ENCODE measurements at places on chromosomes 4 and X.

DNA sequence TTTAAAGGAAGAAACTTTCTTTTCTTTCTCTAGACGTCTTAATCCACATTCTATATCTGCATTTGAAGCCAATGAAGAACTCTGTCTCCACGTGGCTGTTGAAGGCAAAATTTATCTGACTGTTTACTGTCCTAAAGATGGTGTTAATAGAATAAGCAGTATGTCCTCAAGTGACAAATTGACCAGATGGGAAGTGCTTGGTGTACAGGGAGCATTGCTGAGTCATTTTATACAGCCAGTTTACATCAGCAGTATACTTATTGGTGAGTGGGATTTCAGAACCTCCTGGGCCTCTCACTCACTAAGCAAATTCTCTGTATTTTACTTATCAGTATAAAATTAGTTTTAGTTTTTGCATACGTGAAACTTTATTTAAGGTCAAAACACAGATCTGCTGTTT is 33.7 kb downstream of the ADAD1 start:
- DNase-seq, result no peak

- DNase-seq, result no peak
Observed at GRCh38 chrX:138058931-138059330, 493.0 kb downstream of the ZIC3 start.

DNA sequence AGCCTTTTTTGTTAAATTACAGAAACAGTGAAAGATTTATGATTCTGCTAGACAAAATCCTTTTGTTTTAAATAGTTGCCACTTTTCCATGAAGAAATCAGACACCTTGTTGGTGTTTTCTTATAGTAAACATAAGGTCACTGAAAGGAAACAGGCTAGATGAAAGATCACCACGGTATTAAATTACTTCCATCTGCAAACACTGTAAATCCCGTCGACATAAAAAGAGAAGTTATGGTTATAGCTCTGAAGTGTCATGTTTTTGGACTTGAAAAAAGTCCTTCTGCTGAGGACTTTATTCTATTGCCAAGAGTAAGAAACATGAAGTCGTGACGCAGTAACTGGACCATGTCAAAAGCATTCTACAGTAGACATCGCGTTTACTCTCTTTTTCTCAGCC is 567.6 kb upstream of the SLIT2 start:
- no peak for DNase-seq

DNA sequence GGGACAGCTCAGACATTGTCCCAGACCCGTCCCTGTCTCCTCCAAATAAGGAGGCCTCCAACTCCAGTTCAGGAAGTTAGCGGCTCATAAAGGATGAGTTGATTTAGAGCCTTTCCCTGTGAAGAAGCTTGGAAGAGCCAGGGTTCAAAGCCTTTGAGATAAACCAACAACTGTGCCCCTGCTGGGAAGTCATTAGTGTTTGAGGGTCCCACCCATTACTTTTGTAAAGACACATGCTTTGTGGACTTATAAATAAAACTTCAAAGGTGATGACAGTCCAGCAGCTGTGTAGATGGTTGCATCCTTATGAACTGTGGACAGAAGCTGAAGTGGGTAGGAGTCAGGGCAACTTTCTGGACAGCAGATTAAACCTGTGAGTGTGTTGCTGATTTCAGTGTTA is 86.0 kb upstream of the PGRMC2 start:
- DNase-seq, result no peak

DNA sequence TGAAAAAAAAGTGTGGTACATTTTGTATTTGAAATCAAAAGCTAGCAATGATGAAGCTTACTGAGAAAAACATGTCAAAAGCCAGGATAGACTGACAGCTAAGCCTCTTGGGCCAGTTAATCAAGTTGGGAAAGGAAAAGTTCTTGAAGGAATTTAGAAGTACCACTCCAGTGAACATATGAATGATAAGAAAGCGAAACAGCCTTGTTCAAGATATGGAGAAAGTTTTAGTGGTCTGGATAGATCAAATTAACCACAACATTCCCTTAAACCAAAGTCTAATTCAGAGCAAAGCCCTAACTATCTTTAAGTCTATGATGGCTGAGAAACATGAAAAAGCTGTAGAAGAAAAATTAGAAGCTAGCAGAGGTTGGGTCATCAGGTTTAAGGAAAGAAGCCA is 268.3 kb downstream of the PDHA2 start:
- DNase-seq, result no peak

GRCh38 chr4:42050516-42051249 is 60.4 kb downstream of the SLC30A9 start:
- no peak for DNase-seq

DNA sequence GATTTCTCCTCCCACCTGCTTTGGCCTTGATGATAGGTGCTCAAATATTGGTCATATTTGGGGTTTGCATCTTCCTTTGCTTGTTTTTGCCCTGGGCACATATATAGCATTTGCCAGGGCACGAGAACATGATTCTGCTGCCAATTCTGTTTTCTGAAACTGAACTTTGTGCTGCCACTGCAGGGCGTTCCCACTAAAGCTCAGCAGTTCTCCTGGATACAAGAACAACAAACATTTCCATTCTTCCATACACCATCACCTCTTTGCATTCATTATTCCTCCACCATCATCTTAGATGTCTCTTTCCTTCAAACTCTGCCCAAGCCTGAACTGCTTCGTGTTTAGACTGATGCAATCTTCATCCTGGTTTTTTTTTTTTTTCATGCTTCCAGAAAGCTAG is 36.3 kb upstream of the GATB start:
- no peak for DNase-seq

GRCh38 chr4:170374770-170375169 is 285.0 kb upstream of the AADAT start:
- DNase-seq, result no peak

- DNase-seq, result no peak
Observed at GRCh38 chrX:38923451-38923969, 122.3 kb downstream of the MID1IP1 start.

DNA sequence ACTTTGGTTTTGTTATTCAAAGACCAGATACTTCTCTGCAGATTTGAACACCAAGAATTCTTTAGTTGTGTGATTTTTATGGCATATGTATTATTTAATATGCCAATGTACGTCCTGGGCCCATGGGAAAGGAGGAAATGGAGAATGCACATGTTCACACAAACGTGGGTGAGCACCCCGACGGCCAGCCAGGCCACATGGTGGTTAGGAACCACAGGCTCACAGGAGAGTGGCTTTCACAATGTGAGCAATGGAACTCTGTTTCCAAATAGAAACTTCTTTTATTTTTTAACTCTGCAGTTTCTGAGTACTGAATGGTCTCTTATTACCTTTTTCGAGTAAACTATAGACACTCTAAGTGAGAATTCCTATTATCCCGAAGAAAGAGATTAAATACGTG is 58.0 kb upstream of the UNC5C start:
- no peak for DNase-seq

- no peak for DNase-seq
Observed at GRCh38 chrX:46381630-46382029, 163.6 kb downstream of the ZNF674 start.

- no peak for DNase-seq
Observed at GRCh38 chrX:69016293-69016941, 148.8 kb downstream of the PJA1 start.

DNA sequence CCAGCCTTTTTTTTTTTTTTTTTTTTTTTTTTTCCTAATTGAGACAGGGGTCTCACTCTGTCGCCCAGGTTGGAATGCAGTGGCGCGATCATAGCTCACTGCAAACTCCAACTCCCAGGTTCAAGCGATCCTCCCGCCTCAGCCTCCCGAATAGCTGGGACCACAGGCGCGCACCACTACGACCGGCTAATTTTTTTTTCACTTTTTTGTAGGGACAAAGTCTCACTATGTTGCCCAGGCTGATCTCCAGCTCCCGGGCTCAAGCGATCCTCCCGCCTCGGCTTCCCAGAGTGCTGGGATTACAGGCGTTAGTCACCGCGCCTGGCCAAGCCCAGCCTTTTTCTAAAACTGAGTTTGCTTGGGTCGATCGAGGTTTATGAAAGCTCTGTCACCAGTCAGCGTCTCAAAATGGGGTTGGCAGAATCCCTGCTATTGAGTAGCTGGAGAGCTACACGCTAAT is 1.3 kb upstream of the OTUD5 start:
- peak; percentile 52 for DNase-seq

DNA sequence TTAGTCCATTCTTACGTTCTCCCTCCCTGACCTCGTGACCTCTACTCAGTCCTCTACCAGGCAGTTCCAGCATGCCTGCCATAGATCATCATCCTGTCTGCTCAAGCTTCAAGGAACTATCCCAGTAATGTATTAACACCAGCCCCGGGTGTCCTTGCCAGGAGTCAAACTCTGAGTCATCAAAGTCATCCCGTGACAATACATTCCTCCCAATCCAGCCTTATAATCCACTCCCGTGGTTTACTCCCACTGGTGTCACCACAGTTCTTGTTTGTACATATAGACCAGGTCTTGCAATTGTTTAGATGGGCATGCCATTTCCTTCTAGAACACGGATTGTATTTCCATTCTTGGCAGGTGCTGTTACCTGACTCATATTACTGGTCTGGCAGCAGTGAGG is 68.7 kb upstream of the TAB3 start:
- DNase-seq, result no peak

- DNase-seq, result no peak
Observed at GRCh38 chr4:38620065-38620464, 43.9 kb upstream of the KLF3 start.

DNA sequence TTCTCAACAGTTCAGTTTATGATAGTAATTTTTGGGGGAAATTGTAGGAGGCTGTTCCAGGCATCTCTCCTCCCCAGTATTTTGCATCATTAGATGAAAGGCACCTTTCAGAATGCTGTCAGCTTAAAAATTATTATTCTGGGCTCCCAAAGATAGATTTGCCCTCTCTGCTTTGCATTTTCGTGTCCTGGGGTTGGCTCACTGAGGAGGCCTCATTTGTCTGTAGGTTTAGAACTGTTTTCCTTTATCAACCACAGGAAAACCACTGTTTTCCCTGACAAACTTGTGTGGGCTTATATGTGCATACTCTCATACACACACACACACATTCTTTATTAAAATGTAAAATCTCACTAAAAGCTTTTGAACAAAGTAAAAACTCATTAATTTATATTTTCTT is 197.2 kb upstream of the VCX3A start:
- DNase-seq, result no peak

GRCh38 chr4:160848901-160849760 is 1314.7 kb downstream of the FSTL5 start:
- DNase-seq, result no peak

DNA sequence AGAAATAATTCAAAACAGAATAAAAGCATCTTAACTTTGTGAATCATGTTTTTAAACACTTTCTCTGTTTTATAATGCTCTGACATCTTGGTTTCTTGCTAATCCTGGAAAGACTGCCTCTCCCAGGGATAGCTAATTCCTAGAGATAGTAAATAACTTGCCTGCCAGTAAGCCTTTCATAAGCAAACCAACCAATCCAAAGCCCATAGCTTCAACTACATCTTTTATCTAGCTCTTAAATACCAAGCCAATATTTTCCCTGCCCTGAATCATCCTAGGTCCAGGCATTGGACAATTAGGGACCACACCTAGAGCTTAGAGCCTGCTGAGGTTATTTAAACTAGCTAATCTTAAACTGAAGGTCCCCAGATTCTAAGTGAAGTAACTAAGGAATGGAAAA is 223.7 kb upstream of the DIPK2B start:
- DNase-seq, result no peak

- DNase-seq, result no peak
Observed at GRCh38 chr4:58272311-58272710, 1162.1 kb upstream of the IGFBP7 start.

DNA sequence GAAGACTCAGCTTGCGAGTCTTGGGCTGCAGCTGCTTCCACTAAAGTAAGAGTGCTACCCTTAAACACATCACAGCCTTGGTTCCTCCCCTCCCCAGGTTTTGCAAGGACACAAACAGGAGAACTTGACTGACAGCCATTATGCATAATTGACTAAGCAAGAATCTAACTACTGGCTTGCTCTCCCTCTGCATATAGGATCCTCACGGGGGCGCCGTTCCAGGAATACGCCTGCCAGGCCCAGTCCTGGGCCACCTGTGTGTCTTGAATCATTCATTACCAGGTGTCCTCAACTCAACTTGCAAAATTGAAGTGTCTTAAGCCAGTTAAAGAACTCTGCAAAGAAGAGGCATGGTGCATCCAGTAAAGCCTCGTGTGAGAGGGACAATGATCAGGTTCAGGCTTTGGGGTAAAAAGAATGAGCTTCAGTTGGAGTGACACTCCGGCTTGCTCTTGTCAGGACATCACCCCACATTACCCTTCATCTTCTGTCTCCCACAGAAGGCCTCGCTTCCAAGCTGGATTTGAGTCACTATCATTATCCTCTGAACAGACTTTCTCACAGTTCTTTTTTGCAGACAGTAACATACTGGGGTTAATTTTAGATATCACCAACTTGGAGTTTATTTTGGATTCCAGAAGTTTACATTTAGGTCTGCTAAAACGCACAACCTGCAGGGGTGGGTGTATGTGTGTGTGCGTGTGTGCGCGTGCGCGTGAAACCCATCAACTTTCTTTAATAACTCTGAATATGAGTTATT is 273.5 kb upstream of the HS3ST1 start:
- DNase-seq, result no peak

DNA sequence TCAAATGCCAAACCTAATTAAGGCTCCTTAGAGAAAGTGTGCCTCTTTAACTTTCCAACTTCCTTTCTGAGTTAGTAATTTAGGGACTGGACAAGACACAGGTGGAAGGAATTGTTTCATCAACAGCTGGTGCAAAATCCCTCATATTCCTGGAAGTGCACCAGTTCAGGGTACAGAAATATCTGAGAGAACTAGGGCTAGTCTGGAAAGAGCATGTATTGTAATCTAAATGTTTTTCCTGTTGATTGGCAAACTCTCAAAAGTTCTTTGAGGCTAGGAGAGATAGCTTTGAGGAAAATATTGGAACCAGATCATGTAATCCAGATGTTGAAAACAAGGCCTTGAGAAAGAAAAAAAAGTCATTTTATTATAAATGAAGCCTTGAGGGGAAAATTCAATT is 98.1 kb upstream of the C1GALT1C1 start:
- no peak for DNase-seq

GRCh38 chr4:91904556-91904955 is 399.2 kb upstream of the GRID2 start:
- no peak for DNase-seq

- DNase-seq, result no peak
Observed at GRCh38 chrX:94721386-94721785, 1047.4 kb downstream of the FAM133A start.

GRCh38 chr4:147794314-147794680 is 62.4 kb downstream of the ARHGAP10 start:
- DNase-seq, result no peak

DNA sequence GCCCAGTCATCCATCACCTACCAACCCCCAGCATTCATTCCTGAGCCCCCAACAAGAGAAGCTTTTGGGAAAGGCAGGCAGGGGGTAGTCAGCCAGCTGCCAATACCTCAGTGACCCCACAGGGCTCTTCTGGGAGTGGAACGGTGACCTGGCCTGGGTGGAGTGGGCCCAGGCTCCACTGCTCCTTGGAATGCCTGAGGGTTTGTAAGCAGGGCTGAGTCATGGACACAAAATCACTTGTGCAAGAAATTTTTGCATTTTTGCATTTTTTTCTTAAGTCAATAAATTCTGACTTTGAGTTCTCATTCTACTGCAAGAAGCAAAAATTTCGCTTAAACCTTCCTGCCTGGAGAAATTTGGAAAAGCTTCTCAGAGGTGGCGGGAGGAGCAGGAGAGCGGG is 18.5 kb downstream of the SORCS2 start:
- DNase-seq, result no peak
